Globus pallidus (tissue), 1 donor: ENCODE measurements at places on chromosomes 7 and 10.

DNA sequence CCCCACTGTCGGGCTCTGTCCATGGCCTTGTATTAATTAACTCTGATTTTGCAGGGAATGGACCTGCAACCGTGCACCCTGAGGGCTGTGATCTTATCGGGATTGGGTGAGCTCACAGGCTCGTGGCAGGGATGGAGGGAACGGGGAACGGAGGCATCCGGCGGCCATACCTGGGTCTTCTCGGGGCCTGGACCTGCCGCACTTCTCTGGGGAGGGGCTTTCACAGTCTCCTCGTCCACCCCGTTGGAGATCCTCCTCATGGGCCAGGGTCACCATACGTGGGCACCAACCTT, 57.5 kb upstream of the SHH start:
- no peak for DNase-seq

GRCh38 chr10:18606051-18606695, 45.2 kb downstream of the NSUN6 start:
- DNase-seq = no peak

- DNase-seq = no peak
Observed at GRCh38 chr7:104252409-104253134, 44.8 kb upstream of the ORC5 start.

DNA sequence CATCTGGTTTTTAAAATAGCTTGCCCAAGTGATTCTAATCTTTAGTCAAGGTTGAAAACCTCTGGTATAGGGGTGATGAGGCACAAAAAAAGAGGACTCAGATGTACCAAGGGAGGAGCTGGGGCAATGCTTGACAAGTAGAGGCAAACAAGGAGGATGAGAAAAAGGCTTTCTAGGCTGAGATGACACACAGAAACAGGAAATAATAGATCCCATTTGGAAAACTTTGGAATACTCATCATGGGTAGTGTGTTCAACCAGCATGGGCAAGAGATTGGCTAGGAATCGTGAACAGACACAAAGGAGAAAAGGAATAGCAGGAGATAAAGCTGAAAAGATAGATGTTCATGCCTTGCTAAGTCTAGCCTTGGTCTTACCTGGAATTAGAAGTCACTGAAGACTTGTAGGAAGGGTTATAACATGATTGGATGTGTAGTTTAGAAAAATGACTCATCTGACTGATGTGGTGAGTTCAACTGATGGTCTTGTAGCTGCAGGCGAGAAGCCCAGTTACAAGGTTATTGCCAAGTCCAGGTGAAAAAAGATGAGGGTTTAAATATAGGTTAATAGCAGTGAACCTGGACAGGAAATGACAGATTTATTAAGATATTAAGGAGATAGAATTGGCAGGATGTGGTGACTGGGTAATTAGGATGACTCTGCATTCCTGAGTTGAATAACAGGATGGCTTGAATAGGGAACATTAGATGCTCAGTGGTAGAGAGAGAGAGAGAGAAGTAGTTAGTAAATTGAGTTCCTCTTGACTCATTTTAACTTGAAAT, 214.0 kb upstream of the LRGUK start:
- DNase-seq = no peak

DNA sequence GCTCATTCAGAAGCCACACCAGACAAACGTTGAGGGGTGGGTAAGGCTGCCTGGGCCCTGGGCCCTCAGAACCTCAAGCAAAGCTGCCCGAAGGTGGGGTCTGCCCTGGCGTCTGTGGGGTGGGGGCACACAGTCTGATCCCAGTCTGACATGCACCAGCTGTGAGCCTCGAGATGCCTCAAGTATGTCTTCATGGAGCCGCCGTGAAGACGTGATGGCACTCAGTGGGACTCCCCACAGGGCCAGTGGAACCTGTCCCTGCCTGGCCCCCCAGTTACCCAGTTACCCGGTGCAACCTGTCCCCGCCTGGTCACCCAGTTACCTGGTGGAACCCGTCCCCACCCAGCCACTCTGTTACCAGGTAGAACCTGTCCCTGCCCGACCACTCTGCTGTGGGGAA, 351.2 kb downstream of the PTPRN2 start:
- DNase-seq = no peak

DNA sequence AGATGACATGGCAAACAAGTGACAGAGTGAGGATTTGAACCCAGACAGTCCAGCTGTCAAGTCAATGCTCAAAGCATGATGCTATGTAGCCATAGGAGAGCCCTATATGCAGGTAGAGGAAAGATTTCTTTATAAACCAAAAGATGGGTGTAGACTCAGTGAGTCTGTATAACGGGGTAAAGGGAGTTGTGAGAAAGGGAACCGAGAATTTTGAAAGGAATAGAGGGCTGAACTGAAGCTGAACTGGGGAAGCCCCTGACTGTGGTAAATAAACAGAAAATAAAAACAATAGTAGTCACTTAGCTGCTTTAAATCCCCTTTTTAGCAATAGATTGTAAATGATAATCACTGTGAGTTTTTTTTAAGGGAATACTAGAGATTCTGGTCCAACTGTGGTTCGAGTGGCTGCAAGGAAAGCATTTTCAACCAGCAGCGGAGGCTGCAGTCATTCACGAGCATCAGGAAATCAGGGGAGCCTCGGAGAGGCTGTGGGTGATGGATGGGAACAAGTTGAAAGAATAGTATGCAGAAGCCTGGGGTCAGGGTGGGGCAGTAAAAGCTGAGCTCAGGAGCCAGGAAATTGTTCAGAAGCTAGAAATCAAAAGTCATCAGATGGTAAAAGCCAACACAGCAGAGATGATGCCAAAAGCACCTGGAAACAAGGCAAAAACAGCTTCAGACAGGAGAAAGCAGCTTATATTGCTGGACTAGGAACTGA, 393.5 kb downstream of the GFRA1 start:
- DNase-seq = no peak

DNA sequence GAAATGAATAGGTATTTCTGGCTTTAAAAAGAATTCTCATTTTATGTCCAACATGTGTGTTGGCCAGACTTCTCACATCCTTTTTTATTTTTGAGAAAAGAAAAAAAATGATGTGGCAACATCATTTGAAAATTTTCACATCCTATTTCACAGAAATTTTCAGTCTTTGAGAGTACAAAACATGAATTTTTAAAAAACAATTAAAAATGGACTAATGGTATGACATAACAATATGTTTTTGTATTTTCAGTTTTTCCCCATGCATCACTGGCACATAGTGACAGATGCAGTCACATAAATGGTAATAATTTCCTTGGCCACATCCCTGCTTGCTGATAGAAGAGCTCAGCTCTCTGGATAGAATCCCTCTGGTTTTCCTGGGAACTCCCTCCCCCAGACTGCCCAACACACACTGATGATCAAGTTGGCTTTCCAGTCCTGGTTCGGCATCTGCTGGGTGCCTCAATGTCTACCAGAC, 188.5 kb upstream of the AGR3 start:
- DNase-seq = no peak

GRCh38 chr7:106848851-106849442, 16.1 kb upstream of the PIK3CG start:
- DNase-seq = no peak
